Kidney epithelial cell (primary cell): ENCODE measurements at places on chromosomes 1 and 21. TPM values are rescaled to one million over a fixed set of nuclear protein-coding genes. Genes with fewer than 3 reads are reported as not detected.

DNA sequence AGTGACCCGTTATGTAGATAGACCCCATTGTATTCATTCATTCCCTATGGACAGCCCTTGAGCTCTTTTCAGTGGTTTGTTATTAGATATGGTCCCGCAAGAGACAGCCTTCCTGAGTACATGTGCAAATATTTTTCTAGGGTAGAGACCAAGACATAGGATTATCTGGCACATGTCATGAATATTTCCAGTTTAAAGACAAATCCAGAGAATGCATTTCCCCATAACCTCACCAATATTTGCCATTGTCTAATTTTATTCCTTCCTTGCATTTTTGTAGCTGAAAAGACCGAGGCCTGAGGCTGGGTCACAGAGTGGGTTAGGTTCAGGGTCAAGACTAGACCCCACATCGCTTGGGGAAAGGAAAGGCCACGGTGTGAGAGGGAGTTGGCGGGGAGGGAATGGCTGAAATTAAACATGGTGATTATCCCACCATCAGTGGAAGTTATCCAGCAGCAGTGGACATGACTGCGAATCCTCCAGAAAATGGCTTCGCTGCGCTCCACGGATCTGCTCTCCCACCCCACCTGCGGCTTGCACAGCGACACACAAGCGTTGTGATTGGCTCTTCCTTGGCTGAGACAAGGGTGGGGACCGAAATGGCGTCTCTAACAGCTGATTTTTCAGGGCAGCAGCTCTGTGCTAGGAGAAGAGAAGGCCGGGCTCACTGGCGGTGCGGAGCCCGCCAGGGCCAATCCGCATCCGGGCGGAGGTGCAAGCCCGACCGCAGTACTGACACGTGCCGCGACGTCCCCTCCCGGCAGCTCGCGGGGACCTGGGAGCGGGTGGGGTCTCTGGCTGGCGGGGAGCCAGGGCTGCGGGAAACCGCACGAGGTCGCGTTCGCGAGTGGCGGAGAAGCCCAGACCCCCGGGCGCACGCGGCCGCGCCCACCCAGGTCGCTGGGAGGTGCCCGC is 16.1 kb upstream of the STMN1 start:
- DNase-seq = peak; percentile 21

DNA sequence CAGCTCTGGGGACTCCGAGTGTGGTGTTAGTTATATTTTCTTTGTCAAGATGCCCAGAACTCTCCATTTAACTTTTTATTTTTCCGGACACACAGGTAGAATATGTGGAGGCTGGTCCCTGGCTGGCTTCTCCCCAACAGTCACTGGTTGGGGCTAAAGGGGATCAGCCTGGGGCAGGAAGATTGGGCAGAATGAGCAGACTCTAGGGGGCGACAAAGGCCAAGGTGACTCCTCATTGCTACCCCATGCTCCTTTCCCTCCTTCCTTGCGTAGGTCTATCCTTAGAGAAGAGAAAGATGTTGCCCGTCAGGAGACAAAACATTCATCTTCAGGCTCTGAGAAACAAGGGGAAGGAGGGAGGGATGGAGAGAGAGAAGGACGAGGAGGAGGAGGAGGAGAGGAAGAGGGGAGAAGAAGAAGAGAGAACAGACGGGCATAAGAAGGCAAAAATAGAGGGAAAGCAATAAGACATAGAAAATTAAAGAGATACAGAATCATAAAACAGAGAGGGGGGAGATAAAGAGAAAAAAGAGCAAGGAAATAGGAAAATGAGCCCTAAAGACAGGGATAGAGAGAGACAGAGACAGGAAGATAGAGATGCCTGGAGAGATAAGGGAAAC is 89.9 kb downstream of the FOXD2 start:
- no peak for DNase-seq

DNA sequence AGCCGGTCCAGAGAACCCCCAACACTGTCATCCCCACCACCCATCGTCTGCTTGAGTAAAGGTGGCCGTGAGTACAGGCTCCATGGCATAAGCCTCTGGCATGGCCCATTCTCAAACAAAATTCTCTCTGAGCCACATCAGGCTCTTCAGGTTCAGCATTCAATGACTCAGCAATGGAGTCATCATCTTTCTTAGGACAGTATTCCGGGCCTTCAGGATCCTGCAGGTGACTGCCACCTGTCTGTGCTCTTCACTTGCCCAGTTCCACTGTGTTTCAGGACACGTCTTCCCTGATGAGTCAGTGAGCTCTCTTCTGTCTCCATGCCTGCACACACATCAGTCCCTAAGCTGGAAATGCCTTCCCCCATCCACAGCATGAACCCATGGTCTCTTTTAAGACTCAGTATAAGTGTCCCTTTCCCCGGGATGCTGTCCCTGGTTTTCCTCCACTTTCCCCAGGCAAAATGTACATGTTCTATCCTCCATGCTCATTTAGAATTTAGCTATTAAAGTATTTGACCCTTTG is 81.1 kb upstream of the FGGY start:
- DNase-seq = no peak

The IFI44L gene
- 8.6 and 15.2 TPM in 2 replicates for total RNA-seq

The FALEC gene
- not detected in 2 replicates for total RNA-seq

DNA sequence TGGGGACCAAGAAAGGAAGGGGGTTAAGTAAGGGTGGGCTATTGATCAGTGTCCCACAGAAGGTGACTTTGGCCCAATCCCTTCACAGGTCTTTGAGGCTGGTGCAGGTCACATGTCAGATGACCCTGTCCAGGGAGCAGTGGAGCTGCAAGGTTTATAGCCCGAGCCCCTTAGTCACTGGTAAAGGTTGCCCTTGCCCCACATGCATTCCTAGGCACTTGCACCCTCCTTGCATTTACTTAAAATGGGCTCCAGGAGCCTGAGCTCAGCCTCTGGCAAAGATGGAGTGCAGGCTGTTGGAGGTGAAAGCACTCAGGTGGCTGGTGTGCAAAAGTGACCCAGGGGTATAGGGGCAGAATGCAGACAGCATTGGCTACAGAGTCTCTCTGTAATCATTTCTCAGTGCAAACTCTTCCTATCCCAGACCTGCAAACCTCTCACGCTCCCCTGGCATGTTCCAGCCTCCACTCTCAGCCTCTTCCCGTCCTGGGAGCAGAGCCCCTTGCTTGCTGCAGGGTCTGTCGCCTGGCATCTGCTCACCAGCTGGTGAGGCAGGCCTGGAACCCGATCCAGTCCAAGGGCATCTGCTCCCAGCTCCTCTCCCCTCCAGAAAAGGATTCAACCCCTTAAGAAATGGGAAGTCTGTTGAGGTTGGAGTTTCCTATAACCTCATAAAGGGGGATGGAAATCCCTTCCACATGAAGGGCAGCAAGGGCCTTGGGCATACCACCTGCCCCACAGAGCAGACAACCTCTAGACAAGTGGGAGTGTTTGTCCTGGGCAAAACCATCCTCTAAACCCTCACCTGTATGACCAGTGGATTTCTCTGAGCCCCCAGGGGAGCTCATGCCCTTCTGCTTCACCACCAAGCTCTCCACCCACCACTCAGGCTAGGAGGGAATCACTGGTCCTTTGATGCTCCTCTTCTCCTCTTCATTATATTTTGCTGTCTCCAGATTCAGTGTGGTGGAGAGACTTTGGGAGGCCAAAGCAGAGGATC is 23.1 kb upstream of the PTPRF start:
- no peak for DNase-seq

DNA sequence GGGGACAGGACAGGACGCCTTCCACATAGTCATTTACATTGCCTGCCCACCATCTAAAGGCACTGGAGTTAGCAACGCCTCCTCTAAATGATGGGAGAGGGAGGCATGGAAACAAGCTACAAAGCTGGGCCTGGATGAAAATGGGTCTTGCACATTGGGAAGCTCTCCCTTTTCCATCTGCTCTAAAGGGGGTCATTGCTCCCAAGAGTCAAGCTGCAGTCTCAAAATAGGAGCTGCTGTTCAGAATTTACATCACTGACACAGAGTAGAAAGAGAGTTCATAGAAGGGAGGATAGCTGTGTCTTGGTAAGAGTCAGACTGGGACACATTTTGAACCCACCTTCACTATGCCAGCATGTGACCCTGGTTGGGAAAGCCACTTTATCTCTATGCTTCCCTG is 26.6 kb downstream of the RCSD1 start:
- DNase-seq = no peak

The MYOM3 gene
- 7.9 and 8.1 TPM in 2 replicates for total RNA-seq

DNA sequence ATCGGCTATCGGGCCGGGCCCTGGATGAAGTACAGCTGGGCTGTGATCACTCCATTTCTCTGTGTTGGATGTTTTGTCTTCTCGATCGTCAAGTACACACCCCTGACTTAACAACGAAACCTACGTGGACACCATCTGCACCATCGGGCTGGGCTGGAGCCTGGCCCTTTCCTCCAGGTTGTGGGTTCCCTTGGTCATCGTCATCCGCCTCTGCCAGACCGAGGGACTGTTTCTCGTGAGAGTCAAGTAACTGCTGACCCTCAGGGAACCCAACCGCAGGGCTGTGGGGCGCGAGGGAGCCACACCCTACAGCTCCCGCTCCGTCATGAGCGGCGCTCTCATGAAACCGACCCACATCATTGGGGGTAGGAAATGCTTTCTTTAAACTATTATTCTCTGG is 842.4 kb upstream of the TMPRSS15 start:
- no peak for DNase-seq

- DNase-seq = no peak
Measured at GRCh38 chr1:203180611-203181330, 5.1 kb upstream of the MYBPH start.

The KCNA3 gene
- total RNA-seq = 0.04 TPM in 1 of 2 replicates, not detected in the other

The AMY1B gene
- not detected in 2 replicates for total RNA-seq

DNA sequence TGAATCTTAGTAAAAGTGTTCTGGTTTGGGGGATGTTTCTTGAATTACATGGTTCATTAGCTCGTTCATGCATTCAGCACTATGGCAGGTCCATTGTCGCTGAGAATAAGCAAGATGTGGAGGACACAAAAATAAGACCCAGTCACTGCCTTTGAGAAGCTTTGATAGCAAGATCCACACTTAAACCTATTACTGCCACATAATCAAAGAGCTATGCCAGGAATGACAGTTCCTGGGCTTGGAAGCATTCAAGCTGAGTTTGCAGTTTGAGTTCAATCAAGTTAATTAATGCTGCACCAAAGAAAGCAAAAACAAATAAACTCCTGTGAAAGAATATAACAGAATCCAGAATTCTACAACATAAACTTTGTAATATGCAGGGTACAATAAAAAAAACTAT is 131.8 kb downstream of the MIS18A start:
- no peak for DNase-seq

- DNase-seq = no peak
Measured at GRCh38 chr21:45900034-45900868, 81.3 kb upstream of the COL6A1 start.

The ADCY10 gene
- not detected in 2 replicates for total RNA-seq

DNA sequence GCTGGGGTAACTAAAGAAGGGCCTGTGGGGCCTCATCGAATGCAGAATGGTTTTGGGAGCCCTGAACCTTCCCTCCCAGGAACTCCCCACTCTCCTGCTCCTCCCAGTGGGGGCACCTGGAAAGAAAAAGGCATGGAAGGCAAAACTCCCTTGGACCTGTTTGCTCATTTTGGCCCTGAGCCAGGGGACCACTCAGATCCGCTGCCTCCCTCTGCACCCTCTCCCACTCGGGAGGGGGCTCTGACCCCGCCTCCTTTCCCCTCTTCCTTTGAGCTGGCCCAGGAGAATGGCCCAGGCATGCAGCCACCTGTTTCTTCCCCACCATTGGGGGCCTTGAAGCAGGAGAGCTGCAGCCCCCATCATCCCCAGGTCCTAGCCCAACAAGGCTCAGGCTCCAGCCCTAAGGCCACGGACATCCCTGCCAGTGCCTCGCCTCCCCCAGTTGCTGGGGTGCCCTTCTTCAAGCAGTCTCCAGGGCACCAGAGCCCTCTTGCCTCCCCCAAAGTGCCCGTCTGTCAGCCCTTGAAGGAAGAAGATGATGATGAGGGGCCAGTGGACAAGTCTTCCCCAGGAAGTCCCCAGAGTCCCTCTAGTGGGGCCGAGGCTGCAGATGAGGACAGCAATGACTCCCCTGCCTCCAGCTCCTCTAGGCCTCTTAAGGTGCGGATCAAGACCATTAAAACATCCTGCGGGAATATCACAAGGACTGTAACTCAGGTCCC is 4.7 kb downstream of the ZNF687 start:
- no peak for DNase-seq

The TRIM58 gene
- 4.2 and 5.3 TPM in 2 replicates for total RNA-seq

The OR2T2 gene
- not detected in 2 replicates for total RNA-seq

GRCh38 chr1:190169311-190170067 is 308.2 kb downstream of the BRINP3 start:
- no peak for DNase-seq

The DNASE2B gene
- not detected in 2 replicates for total RNA-seq

The ZFYVE9 gene
- 17.1 and 18.4 TPM in 2 replicates for total RNA-seq

- DNase-seq = no peak
Measured at GRCh38 chr1:247077876-247078257, 744 bp downstream of the ZNF670 start.

DNA sequence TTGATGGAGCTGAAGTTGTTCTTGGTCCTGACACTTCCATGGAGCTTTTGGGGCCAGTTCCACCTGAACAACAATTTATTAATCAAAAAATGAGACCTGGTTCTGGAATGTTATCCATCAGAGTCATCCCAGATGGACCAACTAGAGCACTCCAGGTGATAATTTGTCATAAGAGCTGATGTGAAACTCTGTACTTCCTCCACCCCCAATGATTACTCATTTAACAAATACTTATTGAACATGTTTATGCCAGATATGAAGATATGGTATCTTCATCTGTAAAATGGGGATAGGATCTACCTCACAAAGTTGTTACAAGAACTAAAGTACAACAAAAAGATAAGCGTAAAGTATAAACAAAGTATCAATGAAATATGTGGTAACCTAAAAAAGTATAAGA is 153.2 kb downstream of the VPS13D start:
- DNase-seq = no peak

The DUSP12 gene
- total RNA-seq = 48.0 and 49.7 TPM in 2 replicates

- no peak for DNase-seq
Measured at GRCh38 chr1:85201340-85202091, 700 bp upstream of the SYDE2 start.

- peak; percentile 90 for DNase-seq
Measured at GRCh38 chr1:116122955-116123757, 12.0 kb downstream of the MAB21L3 start.

The MEX3A gene
- total RNA-seq = 34.5 and 34.6 TPM in 2 replicates

DNA sequence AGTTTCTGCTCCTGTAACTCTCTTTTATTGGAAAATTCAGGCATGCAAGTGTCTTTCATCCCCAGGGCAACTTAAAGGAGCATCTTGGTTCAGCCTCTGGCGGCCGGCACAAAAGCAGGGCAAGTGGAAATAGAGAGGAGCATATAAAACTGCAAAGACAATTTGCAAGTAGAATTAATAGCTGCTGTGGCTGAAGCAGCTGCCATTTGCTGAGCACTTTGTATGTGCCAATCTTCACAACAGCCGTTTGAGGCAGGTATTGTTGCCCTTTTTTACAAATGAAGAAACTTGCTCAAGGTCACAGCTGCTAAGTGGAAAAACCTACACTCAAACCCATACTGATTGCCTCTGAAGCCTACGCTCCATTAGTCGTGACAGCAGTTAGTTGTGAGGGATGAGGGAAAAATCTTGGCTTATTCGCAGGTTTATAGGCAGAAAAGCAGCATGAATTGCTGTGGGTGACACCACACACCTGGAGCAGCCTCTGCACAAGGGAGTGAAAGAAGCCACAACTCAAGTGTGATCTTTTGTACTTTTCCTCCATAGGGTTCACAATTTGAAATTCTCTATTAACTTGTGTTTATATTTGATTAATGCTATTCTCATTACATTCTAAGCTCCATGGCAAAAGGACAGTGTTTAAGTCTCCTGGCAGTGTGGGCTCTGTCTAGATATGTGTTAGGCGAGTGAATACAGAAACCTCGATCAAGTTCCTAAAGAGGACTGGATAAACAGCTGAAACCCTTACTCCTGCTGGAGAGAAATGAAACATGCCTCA is 99.0 kb upstream of the BEND5 start:
- no peak for DNase-seq

GRCh38 chr21:42633858-42634257 is 19.6 kb upstream of the PDE9A start:
- DNase-seq = no peak
